ENCODE measurements at places on chromosomes 13 and 19. TPM values are rescaled to one million over a fixed set of nuclear protein-coding genes. Genes with fewer than 3 reads are reported as not detected.
A peak's percentile ranks its signal among the peaks of the same experiment; 100 is the strongest.

GRCh38 chr19:6498294-6499036 lies 3.6 kb downstream of the TUBB4A start:
- DNase-seq, result no peak

- DNase-seq, result no peak
Observed at GRCh38 chr13:95279016-95279415, 22.2 kb downstream of the ABCC4 start.

GRCh38 chr19:13788991-13789390 lies 6.3 kb upstream of the ZSWIM4 start:
- DNase-seq, result no peak

DNA sequence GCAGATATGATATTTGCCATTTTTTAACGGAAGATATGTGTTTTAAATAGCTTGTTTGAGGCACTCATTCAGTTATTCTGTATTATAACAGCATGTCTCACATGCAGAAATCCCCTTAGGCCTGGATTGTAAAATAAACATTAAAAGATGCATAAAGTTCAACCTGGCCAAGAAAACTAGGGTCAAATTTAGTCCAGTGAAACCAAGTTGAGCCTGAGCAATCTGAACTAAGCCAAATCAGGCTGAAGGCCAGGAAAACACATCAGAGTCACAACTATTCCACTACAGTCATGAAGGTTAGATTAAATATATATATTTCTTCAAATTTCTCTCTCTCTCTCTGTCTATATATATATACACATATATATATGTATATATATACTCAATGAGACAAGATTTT lies 504.8 kb downstream of the SLITRK1 start:
- DNase-seq, result no peak

- no peak for DNase-seq
Observed at GRCh38 chr13:43432958-43433357, 353.8 kb downstream of the ENOX1 start.

DNA sequence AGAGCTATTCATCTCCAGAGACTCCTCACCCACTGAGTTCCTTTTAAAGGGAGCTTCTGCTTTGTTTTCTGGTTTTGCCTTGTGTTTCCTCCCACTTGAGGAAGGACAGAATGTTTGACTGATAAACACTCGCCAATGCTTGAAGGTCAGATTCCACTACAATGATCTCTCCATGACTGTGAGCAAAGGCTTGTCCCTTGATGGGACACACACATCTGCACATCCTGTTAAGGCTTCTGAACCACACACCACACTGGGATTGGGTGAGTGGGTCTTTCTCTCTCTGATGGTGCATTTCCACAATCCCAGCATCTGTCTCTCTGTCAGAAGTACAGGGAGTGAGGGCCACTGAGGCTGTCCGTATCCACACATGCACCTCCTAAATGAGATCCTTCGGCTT lies 245.3 kb downstream of the IRS2 start:
- DNase-seq, result no peak

- no peak for DNase-seq
Observed at GRCh38 chr13:31043957-31044356, 111.5 kb downstream of the TEX26 start.

- DNase-seq, result no peak
Observed at GRCh38 chr13:28534210-28534609, 39.3 kb upstream of the FLT1 start.

DNA sequence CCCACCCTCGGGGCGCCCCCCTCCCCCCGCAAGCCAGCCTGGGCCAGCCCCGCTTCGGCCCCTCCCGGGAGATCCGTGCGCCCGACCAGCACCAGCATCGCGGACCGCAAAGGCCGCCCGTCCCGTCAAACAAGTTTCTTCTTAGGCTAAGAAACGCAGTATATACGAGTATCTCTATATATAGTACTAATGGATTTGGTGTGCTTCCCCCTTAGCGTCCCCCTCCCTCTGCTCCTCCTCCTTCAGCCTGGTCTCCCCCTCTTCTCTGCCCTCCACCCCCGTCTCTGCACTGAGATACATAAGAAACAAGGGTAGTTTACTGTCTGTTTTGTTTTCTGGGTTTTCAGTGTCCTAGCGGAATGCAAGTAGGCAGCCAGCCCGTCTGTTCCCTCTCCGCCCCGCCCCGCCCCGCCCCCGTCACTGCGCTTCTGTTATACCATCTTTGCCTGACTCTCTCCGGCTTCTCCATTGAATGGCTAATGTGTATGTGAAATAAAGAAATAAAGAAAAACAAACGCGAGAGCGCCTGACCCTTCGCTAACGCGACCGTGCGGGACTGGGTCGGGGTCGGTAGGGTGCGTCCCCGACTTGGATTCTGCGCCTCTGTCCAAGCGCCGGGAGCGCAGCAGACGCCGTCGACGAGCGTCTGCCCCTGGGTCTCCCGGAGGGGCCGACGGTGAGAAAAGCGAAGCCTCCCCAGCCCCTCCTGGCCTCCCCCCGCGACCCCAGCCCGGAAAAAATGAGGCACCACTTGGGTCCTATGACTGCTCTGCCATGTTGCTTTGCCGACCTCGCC lies 4.2 kb downstream of the LYL1 start:
- no peak for DNase-seq

DNA sequence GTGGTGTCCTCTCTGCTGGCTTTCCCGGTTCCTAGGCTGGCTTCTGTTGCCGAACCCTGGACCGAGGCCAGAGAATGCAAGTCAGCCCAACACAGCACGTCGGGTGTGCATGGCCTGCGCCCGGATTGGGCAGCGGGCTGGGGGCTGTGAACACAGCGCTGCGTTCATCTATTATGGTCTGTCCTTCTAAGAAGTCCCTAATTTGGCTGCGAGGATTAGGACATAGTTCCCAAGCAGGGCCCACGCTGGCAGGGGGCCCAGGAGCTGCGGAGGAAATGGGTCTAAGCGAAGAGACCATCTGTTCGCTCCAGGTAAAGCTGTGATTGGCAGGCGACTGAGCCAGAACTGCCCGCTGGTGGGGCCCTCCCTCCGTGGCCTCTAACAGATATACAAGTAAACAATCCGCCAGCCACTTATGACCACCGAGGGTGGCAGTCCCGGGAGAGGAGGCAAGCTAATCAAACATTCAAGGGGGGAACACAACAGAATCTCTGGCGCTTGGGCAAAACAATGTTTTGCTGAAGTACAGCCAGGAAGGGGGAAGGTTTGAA lies 6.0 kb downstream of the SYCE2 start:
- no peak for DNase-seq

GRCh38 chr19:10631874-10632273 lies 6.5 kb downstream of the SLC44A2 start:
- DNase-seq, result no peak

DNA sequence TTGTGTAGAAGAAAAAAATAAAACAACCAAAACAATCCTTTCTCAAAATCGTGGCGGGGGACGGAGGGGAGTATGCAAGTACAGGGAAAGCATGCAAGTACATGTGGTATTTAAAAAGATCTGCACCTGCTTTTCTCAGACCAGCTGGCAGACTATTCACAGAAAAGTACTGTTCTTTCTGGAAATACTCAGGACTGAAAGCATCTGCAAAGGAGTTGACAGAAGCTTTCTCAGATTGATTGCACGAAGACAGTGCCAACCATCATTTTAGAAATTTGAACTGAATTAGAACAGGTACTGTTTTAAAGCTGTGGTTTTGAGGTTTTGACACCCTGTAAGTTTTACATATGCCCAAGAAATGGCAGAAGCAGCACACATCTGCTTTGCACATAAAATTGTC lies 19.8 kb upstream of the PCDH8 start:
- DNase-seq, result no peak

- DNase-seq, result peak; percentile 51
Observed at GRCh38 chr19:48290771-48291488, 21.0 kb downstream of the ZNF114 start.

GRCh38 chr13:51044023-51044665 lies 66.9 kb downstream of the C13orf42 start:
- no peak for DNase-seq

- no peak for DNase-seq
Observed at GRCh38 chr19:10683064-10683426, 18.2 kb upstream of the QTRT1 start.

- no peak for DNase-seq
Observed at GRCh38 chr13:112669881-112670499, 19.8 kb upstream of the ATP11A start.

DNA sequence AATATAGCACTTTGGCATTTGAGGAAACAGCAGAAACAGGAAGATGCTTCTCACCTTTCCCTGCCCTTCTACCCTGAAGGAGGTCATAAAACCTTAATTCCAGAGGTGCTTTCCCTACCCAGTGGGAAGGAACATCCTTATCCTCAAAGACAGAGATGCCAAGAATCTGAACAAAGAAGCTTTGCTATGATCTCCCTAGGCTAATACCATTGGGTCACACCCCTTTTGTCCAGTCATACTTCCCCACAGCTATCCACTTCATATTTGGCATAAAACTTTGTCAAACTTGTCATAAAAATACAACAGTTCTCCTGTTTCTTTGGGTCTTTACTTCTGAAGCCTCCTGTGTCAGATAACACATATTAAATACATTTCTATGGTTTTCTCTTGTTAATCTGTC lies 21.7 kb upstream of the RXFP2 start:
- no peak for DNase-seq

- DNase-seq, result no peak
Observed at GRCh38 chr19:10113964-10114650, 2.6 kb downstream of the P2RY11 start.

- no peak for DNase-seq
Observed at GRCh38 chr19:39582891-39583625, 19.3 kb upstream of the LGALS13 start.

- DNase-seq, result no peak
Observed at GRCh38 chr19:31408460-31409124, 59.4 kb upstream of the TSHZ3 start.

ZNF177 gene
- polyA plus RNA-seq, result 11.1 TPM

ADGRE1 gene
- polyA plus RNA-seq, result not detected

CYP2A7 gene
- polyA plus RNA-seq, result not detected

ADGRE3 gene
- polyA plus RNA-seq, result not detected

CEACAM3 gene
- 0.22 TPM for polyA plus RNA-seq

TSHZ3 gene
- polyA plus RNA-seq, result 12.0 TPM

CCDC8 gene
- polyA plus RNA-seq, result 52.7 TPM

CYTH2 gene
- polyA plus RNA-seq, result 106 TPM

HAUS5 gene
- polyA plus RNA-seq, result 24.6 TPM

LILRA1 gene
- polyA plus RNA-seq, result 0.46 TPM

PODNL1 gene
- 1.2 TPM for polyA plus RNA-seq

PNMA8A gene
- polyA plus RNA-seq, result 66.9 TPM

Measured in left renal pelvis (tissue), 4 donors.